Activated T-helper 2 cell treated with anti-CD3 and anti-CD28 coated beads, Interferon-gamma antibody, Interleukin-2, Interleukin-4, amounts not matched to agents 10 μg/mL and 5 μg/mL and 100 μg/mL, durations not matched to agents 14 hours and 24 hours and 36 hours (primary cell): ENCODE measurements at places on chromosomes 6 and 20. TPM values are rescaled to one million over a fixed set of nuclear protein-coding genes. Genes with fewer than 3 reads are reported as not detected.

The HNF4A gene
- not detected in 2 replicates for total RNA-seq

The CABLES2 gene
- 12.5 and 12.6 TPM in 2 replicates for total RNA-seq

The PRRT1 gene
- 0.27 TPM in 1 of 2 replicates, not detected in the other for total RNA-seq

The CDSN gene
- total RNA-seq = not detected in 2 replicates

The RBL1 gene
- total RNA-seq = 45.7 and 49.1 TPM in 2 replicates

The FAM209A gene
- 1.2 and 1.7 TPM in 2 replicates for total RNA-seq

The ZKSCAN3 gene
- total RNA-seq = 3.5 TPM in 2 replicates

The SIRPD gene
- 0.37 TPM in 1 of 2 replicates, not detected in the other for total RNA-seq

The DPPA5 gene
- not detected in 2 replicates for total RNA-seq

The TAGAP gene
- 34.3 and 38.1 TPM in 2 replicates for total RNA-seq

The TSPO2 gene
- total RNA-seq = not detected in 2 replicates

The RIPOR2 gene
- total RNA-seq = 8.5 and 9.4 TPM in 2 replicates

The RCAN2 gene
- not detected in 2 replicates for total RNA-seq

The BMP6 gene
- total RNA-seq = 0.78 and 1.1 TPM in 2 replicates

The NPBWR2 gene
- not detected in 2 replicates for total RNA-seq

The PSMB8 gene
- 352 and 368 TPM in 2 replicates for total RNA-seq

The RNF182 gene
- total RNA-seq = not detected in 2 replicates

The SLC17A2 gene
- total RNA-seq = 0.41 and 0.55 TPM in 2 replicates

The CPNE5 gene
- total RNA-seq = 2.0 and 2.1 TPM in 2 replicates

The PBOV1 gene
- not detected in 2 replicates for total RNA-seq

The FAXC gene
- total RNA-seq = 0.25 TPM in 1 of 2 replicates, not detected in the other

The RHAG gene
- total RNA-seq = not detected in 2 replicates

The FKBP1C gene
- 3.0 and 3.5 TPM in 2 replicates for total RNA-seq

The HDGFL1 gene
- total RNA-seq = not detected in 2 replicates

The LPIN3 gene
- total RNA-seq = 1.2 and 1.6 TPM in 2 replicates

The MUC21 gene
- total RNA-seq = not detected in 2 replicates

The TMEM74B gene
- 1.2 and 1.6 TPM in 2 replicates for total RNA-seq

The MMP24 gene
- not detected in 2 replicates for total RNA-seq

The CNKSR3 gene
- total RNA-seq = 0.09 and 0.11 TPM in 2 replicates

The PMEPA1 gene
- total RNA-seq = 0.99 and 1.1 TPM in 2 replicates

The SPDEF gene
- total RNA-seq = 0.09 and 0.16 TPM in 2 replicates

The TINAG gene
- not detected in 2 replicates for total RNA-seq

The LAMA2 gene
- 0.05 and 0.23 TPM in 2 replicates for total RNA-seq

The HSPA1L gene
- total RNA-seq = 2.1 and 2.4 TPM in 2 replicates

The ADAM33 gene
- not detected in 2 replicates for total RNA-seq

The CENPW gene
- total RNA-seq = 54.7 and 54.8 TPM in 2 replicates

The PAX1 gene
- not detected in 2 replicates for total RNA-seq

The RBPJL gene
- not detected in 2 replicates for total RNA-seq
